ENCODE measurements at places on chromosomes 5 and 9.

DNA sequence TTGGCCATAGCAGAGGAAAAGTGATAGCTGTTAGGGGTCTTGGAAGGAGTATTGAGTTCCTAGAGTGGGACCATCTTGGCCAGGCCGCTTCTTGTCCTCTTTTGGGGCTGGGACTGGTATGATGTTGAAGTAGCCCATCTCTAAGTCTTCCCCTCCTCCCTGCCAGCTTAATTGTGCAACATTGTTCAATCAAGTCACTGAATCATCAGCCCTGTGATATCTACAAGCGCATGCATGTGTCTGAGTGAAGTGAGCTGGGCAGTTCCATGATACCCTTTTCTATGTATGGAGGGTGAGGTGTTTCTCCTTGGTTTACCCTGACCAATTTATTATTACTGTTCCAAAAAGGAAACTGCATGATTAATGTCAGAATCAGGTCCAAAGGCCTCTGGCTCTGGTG, 112.2 kb downstream of the C9orf152 start:
- no peak for DNase-seq

DNA sequence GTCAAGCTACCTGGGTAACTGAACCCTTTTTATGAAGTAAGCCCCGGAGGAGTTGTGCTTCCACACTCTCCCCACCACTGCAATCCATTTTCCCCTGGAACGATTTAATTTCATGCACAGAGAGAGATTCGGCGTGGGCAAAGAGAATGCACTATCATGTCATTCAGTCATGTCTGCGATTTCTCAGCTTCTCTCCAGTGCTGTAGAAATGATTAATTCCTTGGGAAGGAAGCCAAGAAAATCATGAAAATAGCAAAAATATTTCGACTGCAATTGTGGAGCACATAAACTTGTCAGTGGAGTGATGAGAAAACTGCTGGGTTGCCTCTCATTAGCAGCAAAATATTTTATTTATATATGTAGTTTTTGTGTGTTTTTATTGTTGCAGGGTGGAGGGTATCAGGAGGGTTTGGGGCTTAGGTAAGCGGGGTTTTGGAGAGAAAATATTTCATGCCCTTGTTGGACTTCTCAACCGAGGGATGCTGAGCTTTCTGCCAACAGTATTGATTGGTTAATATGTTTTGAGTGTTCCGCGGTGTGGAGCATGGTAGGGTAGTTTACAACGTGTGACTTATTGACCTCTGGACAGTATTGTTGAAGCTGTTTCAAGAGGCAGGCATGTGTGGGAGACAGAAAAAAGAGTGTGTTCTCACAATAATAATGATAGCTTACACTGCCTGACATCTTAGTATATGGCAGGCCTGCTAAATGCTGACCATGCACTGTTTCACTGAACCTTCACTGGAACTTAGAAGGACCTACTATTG, 69.3 kb downstream of the SGCD start:
- DNase-seq = no peak

GRCh38 chr5:133878236-133878555, 90.2 kb downstream of the C5orf15 start:
- no peak for DNase-seq

GRCh38 chr9:114409103-114409780, 21.5 kb upstream of the AKNA start:
- DNase-seq = no peak

DNA sequence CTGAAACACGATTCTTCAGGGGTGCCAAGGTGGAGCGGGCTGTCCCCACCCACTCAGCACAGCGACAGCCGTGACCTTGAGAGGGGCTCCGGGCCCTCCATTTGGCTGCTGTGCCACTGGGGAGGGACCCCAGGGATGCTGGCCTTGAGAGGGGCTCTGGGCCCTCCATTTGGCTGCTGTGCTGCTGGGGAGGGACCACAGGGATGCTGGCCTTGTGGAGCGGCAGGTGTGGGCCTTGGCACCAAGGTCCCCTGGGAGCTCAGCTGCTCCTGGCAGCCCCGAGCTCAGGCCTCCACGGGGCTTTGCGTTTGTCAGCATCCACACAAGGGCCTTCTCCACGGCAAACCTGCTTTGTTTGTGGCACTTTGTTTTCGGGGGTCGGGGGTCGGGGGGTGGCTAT, 137.6 kb upstream of the LPCAT1 start:
- no peak for DNase-seq

- DNase-seq = no peak
Observed at GRCh38 chr5:179241175-179241574, 104.1 kb downstream of the ADAMTS2 start.

GRCh38 chr5:91401175-91401574, 18.1 kb upstream of the ARRDC3 start:
- DNase-seq = no peak

DNA sequence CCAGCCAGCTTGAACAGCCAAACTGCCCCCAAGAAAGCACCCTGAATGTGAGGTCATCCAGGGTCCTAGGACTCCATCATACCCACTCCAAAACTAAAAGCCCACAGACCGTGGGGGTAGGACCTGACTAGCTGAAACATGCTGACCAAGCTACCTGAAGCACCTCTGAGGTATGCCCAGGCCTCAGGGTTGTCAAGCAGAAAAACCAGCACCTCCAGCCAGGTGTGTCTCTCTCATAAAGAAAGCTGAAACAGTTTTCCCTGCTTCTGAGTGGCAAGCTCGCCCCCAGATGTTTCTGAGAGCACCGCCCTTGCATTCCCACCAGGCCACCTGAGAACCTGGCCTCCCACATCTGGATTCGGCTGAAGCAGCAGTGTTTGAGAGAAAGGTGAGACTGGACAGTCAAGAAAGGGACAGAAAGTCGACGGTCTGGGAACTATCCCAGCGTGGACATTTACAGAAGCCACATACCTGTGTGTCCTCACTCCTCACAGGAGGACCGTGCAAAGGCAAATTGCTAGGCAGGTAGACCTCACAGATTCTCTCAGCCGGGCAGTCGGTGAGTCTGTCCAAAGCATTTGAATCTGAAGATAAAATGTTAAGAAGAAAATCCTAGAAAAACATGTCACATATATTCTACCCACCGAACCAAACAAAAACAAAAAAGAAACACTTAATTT, 155.6 kb upstream of the RASEF start:
- no peak for DNase-seq

DNA sequence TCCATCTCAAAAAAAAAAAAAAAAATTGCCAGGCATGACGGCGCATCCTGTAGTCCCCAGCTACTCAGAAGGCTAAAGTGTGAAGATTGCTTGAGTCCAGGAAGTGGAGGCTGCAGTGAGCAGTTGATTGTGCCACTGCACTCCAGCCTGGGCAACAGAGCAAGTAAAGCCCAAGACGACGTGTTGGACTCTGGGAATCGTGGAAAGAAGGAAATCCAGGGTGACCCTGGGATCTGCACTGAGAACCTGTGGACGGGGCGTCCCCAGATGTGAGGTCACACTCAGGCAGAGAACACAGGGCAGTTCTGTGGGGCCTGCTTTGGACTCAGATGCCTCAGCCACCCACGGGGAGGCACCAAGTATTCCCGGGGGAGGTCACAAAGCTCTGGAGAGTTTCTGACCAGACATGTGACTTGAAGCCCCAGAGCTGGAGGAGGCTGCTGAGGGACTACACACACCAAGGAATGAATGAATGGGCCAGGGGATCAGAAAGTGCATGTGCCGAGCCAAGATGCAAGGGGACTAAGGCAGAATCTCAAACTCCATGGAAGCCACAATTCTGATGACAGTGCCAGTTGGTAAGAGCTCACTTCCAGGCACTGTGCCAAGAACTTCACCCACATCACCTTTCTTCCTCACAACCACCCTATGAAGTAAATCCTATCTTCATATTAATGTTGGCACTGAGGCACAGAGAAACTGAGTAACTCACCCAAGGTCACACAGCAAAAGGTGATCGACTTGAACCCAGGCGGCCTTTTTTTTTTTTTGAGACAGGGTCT, 12.9 kb downstream of the DYNC2I2 start:
- DNase-seq = no peak

- DNase-seq = no peak
Observed at GRCh38 chr5:88820581-88820980, 62.4 kb downstream of the MEF2C start.

DNA sequence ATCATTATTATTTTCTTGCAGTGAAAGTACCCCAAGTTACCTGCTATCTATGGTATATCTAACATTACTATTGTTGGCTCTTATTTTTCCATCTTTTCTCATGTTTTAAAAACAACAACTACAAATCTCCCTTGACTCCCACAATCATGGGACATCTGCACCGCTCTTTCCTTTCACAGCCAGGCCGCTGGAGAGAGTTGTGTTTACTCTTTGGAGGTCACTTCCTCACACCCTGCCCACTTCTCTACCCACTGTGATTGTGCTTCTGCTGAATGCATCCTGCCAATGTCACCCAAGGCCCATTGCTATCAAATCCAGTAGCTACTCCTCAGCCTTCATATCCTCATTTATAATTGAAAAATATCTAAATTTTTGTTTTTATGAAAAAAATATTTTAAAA, 29.7 kb downstream of the SLC28A3 start:
- DNase-seq = no peak

DNA sequence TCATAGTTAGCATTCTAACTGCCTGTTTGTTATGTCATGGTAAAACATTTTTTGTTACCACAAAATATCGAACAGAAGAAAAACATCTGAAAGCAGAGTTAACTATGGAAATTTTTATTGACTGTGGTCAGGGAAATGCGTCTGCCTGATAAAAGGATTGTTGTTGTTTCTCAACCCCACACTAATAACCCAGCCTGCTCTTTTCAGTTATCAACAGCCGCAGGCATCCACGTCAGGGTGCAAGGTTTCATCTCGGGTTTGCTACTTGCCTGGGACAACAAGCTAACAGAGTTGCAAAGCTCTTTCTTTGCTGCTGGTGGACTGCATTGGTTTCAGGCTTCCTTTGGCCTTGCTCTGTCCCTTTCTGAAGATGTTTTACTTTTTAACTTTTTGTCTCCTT, 969.2 kb downstream of the CDH18 start:
- no peak for DNase-seq

DNA sequence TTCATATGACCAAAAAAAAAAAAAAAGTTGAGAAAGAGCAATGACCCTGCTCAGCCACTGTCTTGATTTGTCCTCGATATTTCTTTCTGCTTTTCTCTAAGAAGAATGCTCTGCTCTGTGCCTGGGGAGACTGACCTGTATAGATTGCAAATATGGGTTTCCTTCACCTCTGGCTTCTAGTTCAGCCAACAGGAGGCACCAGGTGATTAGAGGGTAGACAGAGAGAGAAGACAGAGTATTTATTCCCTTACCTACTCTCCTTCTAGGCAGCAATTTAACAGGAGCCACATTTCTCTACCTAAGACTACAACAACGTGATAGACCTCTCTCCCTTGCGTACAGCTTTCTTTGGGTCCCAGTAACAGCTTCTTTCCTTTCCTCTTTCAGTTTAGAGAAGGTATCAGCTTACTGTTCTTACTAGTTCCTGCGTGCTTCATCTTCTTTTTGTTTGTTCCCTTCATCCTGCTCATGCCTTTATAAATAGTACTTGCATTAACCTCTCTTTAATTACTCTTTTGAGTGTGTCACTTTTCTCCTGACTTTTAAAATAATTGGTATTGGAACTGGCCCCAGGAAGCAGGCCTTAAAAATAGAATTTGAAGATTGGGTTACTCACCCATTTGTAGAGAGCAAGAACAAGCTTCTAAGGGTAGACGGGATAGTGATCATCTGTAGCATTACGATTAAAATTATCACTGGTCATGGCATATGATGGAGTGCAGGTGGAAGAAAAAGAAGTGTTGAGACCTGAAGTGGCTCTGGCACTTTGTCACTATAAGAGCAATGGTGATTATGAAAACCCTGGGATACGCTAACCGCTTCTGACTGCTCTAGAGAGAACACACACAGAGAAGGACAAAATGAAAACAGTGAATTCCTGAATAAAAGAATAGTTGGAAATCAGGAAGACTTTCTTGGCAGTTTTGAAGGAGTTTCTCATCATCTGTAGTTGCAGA, 161.2 kb upstream of the FSTL4 start:
- DNase-seq = no peak

DNA sequence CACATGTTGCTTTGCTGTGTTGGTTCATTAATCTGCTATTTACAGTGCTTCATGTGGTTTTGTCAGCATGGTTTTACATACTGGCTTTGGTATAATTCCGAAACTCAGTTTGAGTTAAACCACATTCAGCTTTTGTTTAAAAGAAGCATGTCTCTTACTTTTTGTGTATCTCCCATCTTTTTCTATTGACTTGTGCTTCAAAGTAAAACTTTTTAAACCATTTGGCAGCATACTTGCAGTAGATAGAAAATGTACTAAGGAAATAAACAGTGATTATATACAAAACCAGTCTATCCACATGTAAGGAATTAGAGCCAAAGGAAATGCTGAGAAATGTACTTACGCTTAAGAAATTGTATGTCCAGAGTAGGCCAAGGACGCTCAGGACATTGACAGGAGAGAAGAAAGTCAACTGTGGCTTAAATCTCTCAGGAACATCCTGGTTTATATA, 286.9 kb downstream of the ARHGEF28 start:
- no peak for DNase-seq

Measured in activated CD4-positive, alpha-beta T cell treated with anti-CD3 and anti-CD28 coated beads, Interleukin-2, amount 50 U/mL, for 24 hours (primary cell).